NCI-H524 (cell line): ENCODE measurements at places on chromosomes 12 and 14.

GRCh38 chr12:33634544-33634943 lies 194.9 kb upstream of the SYT10 start:
- peak; percentile 35 for DNase-seq

- DNase-seq = no peak
These were observed 117.4 kb upstream of the VASH1 start for GRCh38 chr14:76643887-76644286.

DNA sequence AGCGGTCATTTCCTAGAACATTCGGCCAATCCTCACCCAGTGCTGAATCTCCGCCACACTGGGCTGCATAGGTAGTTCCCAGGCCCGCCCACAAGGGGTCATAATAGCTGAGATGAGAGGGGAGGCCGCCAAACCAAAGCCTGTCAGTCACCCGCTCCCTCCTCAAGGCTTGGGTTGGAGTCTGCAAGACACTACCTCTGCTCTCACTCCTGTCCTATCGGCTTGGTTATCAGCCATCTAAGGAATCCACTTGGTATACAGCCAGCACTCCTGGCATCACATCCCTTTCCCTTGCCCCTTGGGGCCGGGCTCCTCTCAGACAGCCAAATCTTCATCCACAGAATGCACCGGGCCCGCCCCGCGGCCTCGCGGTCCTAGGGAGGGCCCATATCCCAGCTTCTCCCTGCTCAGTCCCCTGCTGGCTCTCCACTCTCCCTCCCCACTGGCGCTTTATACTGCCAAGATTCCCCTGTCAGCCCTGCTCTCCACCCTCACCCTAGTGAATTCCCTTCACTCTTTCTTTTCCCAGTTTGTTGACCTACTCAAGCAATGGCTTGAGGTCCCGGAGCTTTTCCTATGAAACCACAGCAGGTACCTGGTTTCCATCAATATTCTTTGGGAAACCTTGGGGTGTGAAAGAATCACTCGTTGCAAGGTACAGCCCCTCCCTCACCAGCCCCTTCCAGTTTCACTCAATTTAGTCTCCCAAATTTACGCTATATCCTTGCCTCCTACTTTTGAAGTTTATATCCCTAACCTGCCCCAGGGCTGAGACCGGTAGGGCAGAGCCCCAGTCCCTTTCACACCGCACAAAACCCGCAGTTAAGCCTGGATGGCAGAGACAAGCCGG lies 1.4 kb downstream of the IFFO1 start:
- DNase-seq = peak; percentile 64

- DNase-seq = peak; percentile 62
These were observed 581 bp downstream of the PAPOLA start for GRCh38 chr14:96502621-96503305.

- DNase-seq = no peak
These were observed 98.8 kb downstream of the PAWR start for GRCh38 chr12:79591988-79592387.

- no peak for DNase-seq
These were observed 125.0 kb upstream of the HMGA2 start for GRCh38 chr12:65699251-65699650.

DNA sequence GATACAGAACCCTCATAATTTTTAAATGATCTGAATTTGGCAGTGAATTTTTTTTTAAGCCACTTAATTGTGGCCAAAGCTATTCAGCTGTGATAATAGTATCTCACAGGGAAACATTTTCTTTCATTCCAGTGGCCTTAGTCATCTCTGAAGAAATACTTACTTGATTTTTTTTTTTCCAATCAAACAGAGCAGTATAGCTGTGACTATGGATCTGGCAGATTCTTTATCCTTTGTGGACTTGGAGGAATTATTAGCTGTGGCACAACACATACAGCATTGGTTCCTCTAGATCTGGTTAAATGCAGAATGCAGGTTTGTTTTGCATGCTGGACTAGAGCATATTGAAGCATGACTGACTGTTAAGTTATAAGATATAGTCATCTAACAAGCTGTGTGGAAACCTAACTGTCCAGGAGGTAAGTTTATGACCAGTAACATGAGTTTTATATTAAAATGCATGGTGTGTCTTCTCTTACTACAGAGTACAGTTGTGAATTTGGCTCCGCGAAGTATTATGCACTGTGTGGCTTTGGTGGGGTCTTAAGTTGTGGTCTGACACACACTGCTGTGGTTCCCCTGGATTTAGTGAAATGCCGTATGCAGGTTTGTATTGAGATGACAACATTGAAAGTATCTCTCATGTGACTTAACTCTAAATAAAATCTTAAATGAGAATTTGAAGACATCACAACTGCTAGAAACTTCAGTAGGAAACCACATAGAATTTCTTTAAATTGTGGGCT lies 1.9 kb downstream of the SLC25A3 start:
- no peak for DNase-seq

GRCh38 chr12:124513297-124513867 lies 54.0 kb downstream of the NCOR2 start:
- DNase-seq = no peak

- no peak for DNase-seq
These were observed 20.3 kb downstream of the BRF1 start for GRCh38 chr14:105280525-105280924.

- no peak for DNase-seq
These were observed 13.5 kb upstream of the FLRT2 start for GRCh38 chr14:85516239-85517113.

GRCh38 chr12:112686373-112686772 lies 105.2 kb upstream of the RPH3A start:
- DNase-seq = no peak

- no peak for DNase-seq
These were observed 70.8 kb upstream of the GNG2 start for GRCh38 chr14:51789596-51789995.

DNA sequence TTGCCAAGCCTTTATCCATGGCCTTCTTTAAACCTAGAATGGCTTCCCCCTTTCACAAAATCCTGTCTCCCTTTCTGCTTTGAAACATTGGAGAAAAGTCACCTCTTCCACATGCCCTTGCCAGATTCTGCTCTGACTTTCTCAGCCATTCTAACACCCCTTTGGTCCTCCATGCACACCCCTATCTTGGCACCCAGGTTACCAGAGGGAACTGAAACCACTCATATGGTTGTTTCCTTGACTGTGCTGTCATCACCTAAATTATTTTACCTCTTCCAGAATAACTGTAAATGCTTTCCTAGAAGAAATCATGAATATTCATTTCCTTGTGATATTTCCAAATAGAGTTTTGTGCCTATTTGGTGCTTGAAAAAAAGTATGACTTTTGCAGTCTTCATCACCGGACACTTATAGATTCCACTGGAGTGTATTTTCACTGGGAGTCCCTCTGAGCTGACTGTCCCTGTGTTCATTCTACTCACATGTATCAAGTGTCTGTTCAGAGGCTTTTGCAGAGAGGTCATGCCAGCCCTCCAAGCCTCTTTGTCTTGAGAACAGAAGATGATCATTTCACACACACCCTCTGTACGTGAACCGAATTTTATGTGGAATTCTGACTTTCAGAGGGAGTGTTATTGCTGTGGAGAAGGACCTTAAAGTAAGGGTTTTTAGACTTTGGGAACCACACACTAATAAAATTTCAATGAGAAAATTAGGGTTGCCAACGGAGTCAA lies 74.1 kb downstream of the PLXNC1 start:
- no peak for DNase-seq

- no peak for DNase-seq
These were observed 6.8 kb downstream of the SIX1 start for GRCh38 chr14:60642270-60643140.

GRCh38 chr14:30928462-30928861 lies 54.1 kb downstream of the COCH start:
- no peak for DNase-seq

- DNase-seq = no peak
These were observed 366.2 kb upstream of the KITLG start for GRCh38 chr12:88946372-88946997.

- DNase-seq = no peak
These were observed 22.6 kb downstream of the GPHB5 start for GRCh38 chr14:63296060-63296563.

- DNase-seq = peak; percentile 3
These were observed 9.7 kb downstream of the PLBD1 start for GRCh38 chr12:14557966-14558365.

DNA sequence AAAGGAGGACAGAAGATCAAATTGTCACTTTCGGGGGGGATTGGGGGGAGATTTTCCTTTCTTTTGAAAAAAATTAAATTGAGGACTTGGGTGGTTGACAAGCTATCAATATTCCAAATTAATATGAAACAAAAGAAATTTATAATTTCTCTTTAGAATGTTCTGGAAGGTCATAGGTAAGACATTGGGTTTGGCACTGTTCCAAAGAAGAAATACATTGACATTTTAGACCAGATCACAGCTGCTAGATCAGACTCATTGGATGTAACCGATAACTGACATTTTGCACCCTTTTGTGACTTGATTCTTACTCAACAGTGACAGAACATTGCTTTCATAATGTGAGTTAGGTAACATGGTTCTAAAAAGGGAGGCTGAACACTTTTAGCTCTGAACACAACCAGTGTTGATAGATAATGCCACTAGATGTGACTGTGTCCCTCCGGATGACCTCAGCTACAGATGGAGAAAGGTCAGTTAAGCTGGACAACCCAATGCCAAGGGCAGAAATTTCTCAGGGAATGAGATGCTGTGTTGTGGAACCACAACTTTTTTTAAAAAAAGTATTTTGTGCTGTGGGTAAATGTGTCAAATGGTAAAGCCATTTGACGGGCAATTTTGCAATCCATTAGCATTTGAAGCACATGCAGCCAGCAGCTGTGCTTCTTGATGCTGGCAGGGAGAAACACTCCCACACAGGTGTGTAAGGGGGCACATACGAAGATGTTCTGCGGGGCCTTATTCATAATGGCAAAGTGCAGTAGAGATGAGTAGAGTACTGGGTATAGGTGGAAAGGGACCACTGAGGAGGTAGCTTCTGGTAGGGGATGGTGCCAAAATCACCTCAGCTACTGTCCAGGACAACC lies 62.9 kb downstream of the RFX4 start:
- no peak for DNase-seq

DNA sequence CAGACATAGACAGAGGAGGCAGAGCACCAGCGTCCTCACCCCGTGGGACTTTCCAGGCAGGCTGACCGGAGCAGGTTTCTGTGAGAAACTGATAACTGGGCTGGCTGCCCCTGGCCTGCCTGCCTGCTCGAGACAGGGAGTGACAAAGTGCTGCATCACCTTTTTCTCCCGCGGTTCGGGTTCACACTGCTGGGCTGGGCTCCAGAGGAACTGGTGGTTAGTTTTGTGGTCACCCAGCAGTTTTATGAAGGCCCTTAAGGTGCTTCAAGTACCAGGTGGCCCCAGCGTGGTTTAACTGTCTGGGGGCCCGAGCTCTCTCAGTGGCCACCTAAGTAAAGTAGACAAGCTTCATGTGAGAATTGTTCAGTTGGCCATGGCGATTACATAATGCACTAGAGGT lies 1073.6 kb downstream of the BCL11B start:
- DNase-seq = no peak

DNA sequence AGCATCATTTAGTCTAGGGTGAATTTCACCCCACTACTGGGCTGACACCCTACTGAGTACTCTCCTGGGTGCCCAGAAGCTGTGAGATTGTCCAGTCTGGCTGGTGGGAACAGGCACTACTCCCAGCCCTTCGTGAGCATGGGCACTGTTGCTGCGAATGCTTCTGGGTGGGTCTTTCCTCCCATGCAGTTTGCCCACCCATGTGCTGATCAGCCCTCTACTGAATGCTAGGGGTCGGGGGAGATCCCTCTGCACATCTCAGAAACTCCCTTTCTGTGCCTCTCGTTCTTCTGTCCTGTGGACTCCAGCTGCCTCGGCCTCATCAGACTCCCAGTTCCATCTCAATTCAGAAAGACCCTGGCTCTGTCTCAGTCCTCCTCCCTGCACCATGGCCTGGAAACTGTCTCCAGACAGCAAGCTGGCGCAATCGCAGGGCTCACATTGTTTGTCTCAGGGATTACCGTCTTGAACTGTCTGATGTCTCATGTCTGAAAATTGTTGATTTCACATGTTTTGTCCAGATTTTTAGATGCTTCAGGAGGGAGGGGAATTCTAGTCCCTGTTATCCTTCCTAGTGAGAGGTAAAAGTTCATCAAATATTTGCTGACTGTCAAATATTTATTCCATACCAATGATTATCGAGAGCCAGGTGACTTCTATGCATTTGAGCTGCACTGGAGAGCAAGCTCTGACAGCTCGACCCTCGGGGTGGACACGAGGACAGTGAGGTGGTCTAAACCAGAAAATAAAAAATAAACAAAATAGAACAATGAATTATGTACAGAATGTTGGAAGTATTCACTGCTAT lies 316.6 kb upstream of the RTL1 start:
- DNase-seq = no peak

DNA sequence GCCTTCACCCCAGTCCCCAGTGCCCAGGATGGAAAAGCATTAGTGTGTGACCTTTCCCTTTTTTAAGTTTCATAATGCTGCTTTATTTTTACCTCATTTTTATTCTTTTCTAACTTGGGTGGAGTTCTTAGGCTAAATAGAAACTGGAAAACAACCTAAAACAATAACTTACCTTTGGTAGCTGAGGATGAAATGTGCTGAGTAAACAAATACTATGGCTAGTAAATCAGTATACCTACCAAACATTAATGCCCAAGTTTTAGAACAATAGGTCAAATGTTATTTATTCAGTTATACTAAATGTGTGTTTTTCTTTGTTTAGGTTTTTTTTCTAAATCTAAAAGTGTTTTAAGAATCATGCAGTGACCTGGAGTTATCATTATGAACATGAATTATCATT lies 226.6 kb upstream of the G2E3 start:
- DNase-seq = no peak

- DNase-seq = peak; percentile 34
These were observed 173.2 kb downstream of the SLC35F4 start for GRCh38 chr14:57692671-57693070.

DNA sequence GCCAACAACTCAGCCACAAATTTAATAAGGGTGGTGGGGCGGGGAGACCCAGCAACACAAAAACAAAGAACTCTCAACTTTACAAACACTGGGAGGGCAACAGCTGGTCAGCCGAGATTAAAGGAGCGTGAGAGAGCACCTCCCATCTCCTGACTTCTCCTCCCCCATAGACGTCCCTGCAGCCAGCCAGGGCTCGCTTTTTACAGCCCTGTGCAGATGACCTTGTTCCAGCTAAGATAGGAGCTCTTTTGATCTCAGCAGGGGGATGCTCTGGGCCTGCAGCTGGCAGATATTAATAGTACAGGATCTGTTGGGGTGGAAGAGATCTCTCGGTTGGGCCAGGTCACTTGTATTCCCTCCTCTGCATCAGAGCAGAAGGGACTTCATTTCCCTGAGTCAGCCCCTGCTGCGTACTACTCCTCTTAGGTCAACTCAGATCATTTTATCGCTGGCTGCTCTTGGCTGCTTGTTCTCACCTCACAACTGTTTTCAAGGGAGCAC lies 475.8 kb downstream of the RAD51B start:
- DNase-seq = peak; percentile 70

DNA sequence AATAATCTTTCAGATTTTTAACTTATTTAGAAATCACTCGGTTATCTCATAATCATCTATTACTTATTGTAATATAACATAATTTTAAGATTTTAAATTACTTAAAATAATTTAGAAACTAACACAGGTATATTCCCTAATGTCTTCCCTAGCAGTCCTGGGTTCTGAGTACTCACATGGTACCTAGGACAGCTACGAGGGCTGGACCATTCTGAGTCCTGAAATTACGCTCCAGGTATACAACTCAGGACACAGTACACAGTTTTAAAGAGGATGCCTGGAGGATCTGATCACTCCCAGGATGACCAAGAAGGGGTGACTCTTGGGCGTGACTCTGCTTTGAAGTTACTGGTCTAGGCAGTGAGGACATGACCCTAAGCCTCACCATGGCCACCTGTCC lies 9.1 kb upstream of the RASSF8 start:
- DNase-seq = no peak
